Renal pelvis (tissue), 12 donors: ENCODE measurements at places on chromosomes 1 and 21.

- no peak for DNase-seq
These were observed 248.8 kb upstream of the USP24 start for GRCh38 chr1:55463814-55464475.

GRCh38 chr1:56079391-56079790 is 500.0 kb downstream of the PLPP3 start:
- DNase-seq, result no peak

DNA sequence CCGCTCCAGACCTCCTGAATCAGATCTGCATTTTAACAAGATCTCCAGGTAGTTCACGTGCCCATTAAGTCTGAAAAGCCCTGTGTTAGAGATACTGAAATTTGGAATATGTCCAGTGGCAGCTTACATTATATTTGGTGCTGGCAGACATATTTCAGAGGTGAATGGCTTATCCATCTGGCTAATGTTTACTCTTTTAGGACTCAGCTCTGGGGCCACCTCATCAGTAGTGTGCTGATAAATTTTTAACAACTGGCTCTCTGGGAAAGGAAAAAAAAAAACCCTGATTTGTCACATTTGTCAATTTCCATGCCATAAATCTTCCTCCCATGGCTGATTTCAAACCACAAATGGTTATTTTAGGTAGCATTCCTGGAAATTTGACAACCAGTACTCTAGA is 25.3 kb upstream of the SYT6 start:
- no peak for DNase-seq

- DNase-seq, result no peak
These were observed 109.1 kb downstream of the LMO4 start for GRCh38 chr1:87437663-87438295.

- no peak for DNase-seq
These were observed 41.9 kb downstream of the CACNA1E start for GRCh38 chr1:181525104-181525721.

GRCh38 chr1:184494929-184495328 is 108.1 kb downstream of the C1orf21 start:
- no peak for DNase-seq

DNA sequence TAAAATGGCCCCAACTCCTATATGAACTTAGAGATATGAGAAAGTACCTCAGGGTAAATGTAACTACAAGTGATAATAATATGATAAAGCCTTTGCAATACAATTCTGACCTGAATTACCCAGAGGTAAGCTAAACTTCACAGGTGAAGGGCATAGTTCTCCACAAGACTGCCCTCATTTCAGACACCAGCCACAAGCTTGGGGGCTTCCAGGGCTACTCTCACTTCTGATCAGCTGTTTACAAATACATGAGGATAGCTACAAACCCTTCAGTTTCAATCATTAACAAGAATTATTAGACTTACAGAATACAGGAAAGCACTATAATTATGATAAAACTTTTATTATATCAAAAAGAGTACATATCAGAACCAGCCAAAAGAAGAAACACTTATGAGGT is 18.7 kb upstream of the DPH5 start:
- DNase-seq, result no peak

DNA sequence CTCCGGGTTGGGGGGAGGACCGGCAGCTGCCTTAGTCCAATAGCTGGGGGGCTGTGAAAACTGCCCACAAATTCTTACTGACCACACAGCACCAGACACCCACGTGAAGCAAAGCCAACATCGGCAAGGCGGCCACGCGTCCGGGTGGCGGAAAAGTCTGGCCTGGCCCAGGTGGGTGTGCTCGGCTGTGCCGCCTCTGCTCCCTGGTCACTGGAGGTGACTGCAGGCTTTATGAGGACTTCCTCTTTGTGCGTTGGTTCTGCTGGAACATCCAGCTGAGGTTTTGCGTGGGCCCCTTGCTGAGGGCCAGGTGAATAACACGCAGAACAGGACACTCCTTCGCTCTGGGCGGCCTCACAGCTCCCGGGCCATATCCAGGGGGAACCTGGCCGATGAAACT is 35.4 kb downstream of the FAAP20 start:
- no peak for DNase-seq

DNA sequence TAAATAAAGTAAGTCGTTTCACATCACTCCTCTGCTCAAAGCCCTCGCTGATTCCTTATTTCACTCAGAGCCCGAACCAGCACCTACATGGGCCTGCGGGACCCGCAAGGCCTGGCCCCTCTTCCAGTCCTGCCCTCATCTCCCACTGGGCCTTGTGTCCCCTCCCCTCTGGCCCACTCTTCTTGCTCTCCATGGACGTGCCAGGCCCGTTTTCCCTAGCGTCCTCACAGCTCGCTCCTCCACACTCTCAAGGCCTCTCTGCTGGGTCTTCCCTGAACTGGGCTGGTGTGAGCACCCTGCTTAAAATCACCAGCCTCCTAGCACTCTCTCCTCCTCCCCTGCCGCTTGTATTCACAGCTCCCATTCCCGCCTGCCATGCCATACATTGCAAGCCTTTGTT is 237.9 kb downstream of the FOXD2 start:
- DNase-seq, result no peak

GRCh38 chr1:156842618-156843300 is 16.2 kb downstream of the INSRR start:
- DNase-seq, result no peak

GRCh38 chr1:12185036-12185917 is 18.5 kb downstream of the TNFRSF1B start:
- no peak for DNase-seq

GRCh38 chr1:72322910-72323309 is 40.6 kb upstream of the NEGR1 start:
- no peak for DNase-seq

DNA sequence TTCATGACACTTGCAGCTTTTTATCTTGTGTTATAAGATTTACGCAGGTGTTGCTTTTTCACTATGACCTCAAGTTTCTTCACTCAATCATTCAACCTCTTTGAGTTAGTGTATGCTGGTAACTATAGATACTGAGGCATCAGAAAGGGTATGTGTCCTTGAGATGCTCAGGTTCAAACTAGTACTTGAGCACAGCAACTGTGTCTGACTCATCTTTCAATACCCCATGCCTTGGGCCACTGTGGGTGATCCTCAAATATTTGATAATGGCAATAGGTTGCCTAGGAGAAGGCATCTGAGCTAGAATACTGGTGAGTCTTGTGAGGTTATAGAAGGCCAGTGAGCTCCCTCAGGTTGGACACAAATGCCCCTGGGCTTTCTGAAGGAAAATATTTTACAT is 88.1 kb upstream of the SPATA6 start:
- no peak for DNase-seq

GRCh38 chr1:164155347-164155746 is 403.6 kb upstream of the PBX1 start:
- DNase-seq, result peak; percentile 15
